ENCODE measurements at places on chromosomes 6 and 20.

- no peak for DNase-seq
These were observed 11.4 kb downstream of the SENP6 start for GRCh38 chr6:75613056-75613501.

- DNase-seq = no peak
These were observed 24.1 kb downstream of the FASTKD5 start for GRCh38 chr20:3135507-3136070.

- DNase-seq = peak; percentile 5
These were observed 14.8 kb upstream of the FAM83C start for GRCh38 chr20:35306931-35307517.

- DNase-seq = no peak
These were observed 174.5 kb downstream of the MRPL14 start for GRCh38 chr6:43952746-43953145.

DNA sequence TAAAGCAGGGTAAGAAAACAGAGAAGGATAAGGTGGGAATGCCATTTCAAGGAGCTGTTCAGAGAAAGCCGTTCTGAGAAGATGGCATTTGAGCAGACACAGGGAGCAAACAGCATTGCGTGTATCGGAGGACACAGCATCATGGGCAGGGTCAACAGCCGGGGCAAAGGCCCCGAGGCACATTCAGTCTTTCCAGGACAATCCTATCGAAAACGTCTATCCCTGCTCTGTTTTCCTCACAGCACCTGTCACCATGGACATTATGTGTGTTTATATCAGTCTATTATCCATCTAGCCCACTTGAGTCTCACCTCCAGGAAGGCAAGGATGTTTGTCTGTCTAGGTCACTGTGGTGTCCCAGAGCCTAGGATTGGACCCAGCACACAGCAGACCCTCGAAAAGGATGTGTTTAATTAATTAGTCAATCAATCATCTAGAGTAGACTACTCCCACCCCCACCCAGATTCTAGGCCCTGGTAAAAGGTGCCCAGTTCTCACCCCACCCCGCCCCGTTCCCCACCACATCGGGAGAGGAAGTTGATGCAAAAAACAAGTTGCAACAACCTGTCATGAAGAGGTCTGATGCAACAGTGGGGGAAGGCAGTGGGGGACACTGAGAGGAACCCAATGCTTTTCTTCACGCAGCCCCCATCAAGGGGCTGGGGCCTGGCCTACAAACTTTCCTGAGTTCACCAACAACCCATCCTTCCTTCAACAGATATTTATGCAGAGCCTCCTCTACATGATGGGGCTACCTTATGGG, 66.6 kb downstream of the PREX1 start:
- peak; percentile 76 for DNase-seq

GRCh38 chr6:7446619-7447325, 57.2 kb downstream of the RIOK1 start:
- DNase-seq = no peak

GRCh38 chr6:84411060-84411629, 183.7 kb upstream of the CEP162 start:
- DNase-seq = no peak

- no peak for DNase-seq
These were observed 5.5 kb downstream of the SIGLEC1 start for GRCh38 chr20:3706774-3707507.

DNA sequence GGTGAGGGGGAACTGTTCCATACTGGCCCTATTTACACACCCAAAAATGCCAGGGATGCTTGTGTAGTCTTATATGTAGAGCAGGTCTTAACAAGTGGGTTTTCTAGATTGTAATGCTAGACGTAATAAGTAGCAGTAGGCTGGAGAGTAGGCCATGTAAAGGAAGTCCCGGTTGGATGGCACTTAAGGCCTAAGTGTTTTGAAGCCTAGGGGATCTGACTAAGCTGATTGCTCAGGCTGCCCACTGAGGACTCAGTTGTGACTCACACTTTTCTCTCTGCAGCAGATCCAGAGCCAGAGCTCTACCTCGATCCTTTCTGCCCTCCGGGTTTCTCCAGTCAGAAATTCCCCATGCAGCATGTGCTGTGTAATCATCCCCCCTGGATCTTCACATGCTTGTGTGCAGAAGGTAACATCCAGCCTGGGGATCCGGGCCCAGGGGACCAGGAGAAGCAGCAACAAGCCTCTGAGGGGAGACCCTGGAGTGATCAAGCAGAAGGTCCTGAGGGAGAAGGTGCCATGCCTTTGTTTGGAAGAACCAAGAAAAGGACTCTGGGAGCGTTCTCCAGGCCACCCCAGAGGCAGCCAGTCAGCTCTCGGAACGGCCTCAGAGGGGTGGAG, 26.6 kb downstream of the ZNF133 start:
- no peak for DNase-seq

- DNase-seq = no peak
These were observed 90.8 kb downstream of the DOK5 start for GRCh38 chr20:54566031-54566688.

GRCh38 chr20:32339116-32339515, 19.0 kb upstream of the ASXL1 start:
- no peak for DNase-seq

DNA sequence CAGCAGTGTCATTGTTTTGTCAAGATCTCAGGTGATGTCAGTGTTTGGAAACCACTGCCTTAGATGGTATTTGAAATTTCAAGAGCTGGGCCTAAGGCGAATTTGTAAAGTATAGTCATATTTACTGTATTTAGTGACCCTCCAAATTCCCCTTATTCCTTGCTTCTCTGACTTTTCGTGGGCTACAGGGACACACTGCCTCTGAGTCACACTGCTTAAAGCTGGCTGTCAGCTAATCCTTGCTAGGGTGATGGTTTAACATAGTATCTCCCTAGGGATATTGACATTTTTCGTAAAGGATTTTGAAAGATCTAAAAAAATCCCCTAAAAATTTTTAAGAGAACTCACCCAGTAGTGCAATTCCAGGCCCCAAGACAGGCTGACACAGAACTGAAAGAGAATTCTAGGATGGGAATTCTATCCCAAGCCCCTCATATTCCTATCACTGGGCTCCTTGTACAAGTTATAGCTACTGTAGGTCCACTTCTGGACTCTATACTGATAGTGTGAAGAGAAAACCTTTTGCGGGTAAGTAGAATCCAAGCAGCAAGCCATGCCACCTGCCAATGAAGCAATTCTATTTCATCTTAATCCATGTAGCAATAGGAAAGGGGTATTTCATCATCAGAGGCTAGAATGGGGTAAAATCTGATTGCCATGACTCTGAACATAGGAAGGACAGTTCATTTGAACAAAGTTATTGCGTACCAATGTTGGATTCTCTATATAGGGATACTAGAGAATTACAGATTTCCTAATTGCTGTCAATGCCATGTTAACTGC, 4.3 kb downstream of the BMP6 start:
- no peak for DNase-seq

DNA sequence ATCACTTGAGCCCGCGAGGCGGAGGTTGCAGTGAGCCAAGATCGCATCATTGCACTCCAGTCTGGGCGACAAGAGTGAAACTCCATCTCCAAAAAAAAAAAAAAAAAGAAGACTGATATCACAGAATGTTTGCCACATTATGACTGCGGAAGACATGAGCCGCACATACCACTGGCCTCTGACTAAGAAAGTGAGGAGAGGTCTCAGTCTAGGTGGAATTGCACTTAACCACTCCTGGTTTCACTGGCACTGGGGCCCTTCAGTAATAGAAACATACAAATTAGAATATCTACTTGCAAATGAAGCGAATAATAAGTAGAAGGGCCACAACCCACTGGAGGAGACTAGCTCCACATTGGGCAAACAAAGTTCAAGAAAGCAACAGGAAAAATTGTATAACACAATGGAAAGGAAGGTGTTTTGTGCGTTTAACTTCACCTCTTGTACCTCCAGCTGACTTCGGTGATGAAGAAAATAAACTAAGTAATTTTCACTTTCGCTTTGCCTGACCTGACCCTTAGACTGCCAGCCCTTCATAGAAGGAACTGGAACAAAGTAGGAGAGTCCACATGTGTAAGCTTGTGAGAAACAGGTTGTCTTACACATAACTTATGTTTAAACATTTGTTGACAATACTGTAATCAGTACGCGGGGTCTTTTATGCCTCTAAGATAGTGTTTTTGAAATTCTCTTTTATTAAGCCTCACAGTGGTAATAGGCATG, 147.5 kb upstream of the TSHZ2 start:
- no peak for DNase-seq

- DNase-seq = no peak
These were observed 145.7 kb upstream of the LRFN2 start for GRCh38 chr6:40732878-40733277.

DNA sequence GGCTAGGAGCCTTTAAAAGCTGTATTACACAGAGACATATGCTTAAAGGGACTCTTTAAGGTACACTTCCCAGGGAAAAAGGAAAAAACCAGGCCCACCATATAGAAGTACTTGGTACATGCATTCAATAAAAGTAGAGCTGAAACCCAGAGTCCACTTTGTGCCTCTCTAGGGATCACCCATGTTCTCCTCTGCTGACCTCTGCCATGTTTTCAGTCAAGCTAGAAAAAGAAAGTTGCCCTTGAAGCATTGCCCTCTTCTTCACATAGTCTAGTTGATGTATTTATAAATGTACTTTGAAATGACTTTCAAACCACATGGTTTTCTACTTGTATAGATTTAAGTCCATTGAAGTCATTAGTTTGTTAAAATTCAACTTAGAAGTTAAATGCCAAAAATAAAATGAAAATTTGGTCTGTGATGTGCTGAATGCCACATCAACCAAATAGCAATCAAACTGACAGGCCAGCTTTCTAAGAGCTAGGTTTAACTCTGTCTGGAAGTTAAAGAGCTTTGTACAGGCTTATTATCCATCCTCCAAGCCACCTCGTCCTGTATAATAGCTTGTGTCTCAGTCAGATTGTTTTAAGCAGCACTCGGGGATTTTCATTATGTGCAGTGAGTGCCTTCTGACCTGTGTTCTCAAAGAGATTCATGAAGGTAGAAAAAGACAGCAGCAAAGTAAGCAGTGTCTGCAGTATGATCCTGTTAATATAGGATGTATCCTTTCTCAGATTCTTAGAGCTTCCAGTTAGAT, 238.6 kb upstream of the PLN start:
- no peak for DNase-seq

DNA sequence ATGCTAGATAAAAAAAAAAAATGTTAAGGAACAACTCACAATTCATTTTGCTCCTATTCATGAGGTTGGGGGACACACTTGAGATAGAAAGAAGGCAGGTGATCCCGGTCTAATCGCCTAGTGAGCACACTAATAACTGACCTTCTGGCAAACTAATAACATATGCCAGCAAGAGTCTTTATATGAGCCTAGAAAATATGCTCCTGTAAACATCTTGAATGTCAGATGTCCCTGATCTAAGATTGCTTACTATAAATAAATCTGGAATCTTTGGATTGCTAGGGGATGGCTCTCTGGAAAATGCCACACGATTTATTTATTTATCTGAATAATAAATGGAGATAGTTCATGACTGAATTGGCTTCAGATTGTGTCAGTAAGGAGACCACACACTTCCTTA, 821.9 kb downstream of the GRIK2 start:
- DNase-seq = no peak

GRCh38 chr6:124373386-124373785, 569.7 kb downstream of the NKAIN2 start:
- DNase-seq = no peak

GRCh38 chr20:19903168-19903811, 113.9 kb upstream of the NAA20 start:
- DNase-seq = peak; percentile 44

DNA sequence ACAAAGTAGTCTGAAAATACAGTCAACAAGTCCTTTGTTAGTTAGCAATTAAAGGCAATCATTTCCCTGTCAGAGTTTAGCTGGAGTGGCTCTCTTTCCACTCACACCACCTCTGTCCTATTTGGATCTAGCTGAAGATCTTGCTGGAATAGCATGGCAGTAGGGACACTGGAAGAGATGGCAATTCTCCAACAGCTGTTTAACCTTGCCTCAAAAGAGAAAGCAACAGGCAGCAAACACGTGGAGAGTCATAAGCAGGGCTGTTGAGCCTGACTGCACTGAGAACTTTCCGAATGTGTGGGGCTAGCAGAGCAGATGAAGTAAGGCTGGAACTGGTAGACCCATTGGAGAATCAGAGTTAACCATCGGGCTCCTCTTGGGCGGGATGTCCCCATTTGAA, 38.0 kb upstream of the PRSS35 start:
- no peak for DNase-seq

- DNase-seq = no peak
These were observed 4.5 kb upstream of the SMLR1 start for GRCh38 chr6:130822736-130823135.

DNA sequence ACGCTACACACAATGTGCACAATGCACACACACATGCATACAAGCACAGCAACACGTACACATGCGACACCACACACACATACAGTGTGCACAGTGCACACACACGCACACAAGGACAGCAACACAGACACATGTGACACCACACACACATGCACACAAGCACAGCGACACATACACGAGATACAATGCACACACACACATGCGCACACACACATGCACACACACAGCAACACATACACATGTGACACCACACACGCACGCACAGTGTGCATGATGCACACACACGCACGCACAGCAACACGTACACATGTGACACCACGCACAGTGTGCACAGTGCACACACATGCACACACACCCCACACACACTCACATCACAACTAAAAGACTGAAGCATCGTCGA, 327.3 kb downstream of the THBS2 start:
- no peak for DNase-seq

- DNase-seq = no peak
These were observed 7.9 kb downstream of the SDC4 start for GRCh38 chr20:45340236-45340847.

- no peak for DNase-seq
These were observed 128.1 kb downstream of the MYLK4 start for GRCh38 chr6:2622671-2623070.

GRCh38 chr6:94005835-94006234, 586.5 kb upstream of the EPHA7 start:
- DNase-seq = no peak

DNA sequence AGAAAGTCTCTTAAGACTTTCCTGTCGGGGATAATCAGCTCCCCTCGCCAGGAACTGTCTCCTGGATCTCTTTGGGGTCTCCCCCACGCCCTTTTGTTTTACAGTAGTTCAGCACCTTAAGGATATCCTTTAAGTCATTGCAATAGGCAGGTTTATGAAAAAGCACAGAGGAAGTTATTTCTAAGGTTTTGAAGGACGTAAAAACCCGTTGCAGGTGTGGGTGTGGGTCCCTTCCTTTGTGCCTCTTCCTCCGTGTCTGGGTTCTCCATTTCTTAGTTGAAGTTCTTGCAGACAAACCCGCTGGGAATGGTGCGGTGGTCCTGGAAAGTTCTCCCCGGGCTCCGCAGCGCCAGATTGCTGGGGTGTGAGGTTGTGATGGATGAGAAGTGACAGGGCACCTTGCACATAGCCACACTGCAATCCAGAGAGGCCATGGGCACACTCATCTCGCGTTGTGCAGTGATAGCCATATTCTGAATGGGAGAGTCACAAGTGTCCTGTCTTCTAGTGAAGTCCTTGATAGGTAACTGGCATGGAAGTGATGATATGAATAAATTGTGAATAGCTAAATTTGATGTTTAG, 65.2 kb downstream of the GTF2H5 start:
- DNase-seq = no peak

GRCh38 chr6:145878591-145879295, 64.1 kb upstream of the FBXO30 start:
- no peak for DNase-seq

- DNase-seq = no peak
These were observed 24.3 kb upstream of the MCUR1 start for GRCh38 chr6:13838616-13839015.
